ENCODE measurements at places on chromosomes 12 and 14.

DNA sequence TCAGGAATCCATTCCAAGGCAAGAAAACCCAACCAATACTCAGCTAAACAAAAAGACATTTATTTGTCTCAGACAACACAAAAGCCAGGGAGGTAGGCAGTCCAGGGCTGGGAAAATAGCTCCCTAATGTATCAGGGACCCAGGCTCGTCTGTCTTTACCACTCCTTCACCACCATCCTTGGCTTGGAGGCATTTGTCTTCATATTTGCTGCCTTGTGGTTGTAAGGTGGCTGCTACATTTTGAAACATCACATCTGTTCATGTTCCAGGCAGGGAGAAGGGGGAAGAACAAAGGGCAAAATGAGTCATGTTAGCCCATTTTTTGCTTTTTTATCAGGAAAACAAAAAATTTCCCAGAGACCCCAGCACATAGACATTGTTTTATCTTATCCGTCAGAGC lies 44.8 kb upstream of the PCED1B start:
- no peak for DNase-seq

- DNase-seq, result no peak
These were observed 92.9 kb downstream of the KSR2 start for GRCh38 chr12:117875744-117876435.

GRCh38 chr12:111775205-111776193 lies 8.8 kb downstream of the ALDH2 start:
- DNase-seq, result no peak

DNA sequence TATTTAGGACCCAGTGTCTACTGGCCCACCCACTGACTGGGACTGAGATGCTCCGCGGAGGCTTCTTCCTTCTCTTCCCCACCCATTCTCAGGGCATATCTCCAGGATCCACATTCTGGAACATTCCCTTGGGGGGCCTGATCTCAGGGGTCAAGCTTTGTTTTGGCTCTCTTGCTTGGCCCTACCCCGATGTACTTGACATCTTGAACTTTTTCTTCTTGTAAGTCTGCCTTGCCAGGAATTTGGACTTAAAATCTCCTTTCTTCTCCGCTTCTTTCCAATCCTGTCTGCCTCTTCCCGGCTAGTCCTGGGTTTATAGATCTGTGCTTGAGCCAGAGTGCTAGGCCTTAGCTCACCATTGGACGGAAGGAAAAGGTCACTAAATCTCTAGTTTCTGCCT lies 22.1 kb downstream of the DACT1 start:
- DNase-seq, result no peak

DNA sequence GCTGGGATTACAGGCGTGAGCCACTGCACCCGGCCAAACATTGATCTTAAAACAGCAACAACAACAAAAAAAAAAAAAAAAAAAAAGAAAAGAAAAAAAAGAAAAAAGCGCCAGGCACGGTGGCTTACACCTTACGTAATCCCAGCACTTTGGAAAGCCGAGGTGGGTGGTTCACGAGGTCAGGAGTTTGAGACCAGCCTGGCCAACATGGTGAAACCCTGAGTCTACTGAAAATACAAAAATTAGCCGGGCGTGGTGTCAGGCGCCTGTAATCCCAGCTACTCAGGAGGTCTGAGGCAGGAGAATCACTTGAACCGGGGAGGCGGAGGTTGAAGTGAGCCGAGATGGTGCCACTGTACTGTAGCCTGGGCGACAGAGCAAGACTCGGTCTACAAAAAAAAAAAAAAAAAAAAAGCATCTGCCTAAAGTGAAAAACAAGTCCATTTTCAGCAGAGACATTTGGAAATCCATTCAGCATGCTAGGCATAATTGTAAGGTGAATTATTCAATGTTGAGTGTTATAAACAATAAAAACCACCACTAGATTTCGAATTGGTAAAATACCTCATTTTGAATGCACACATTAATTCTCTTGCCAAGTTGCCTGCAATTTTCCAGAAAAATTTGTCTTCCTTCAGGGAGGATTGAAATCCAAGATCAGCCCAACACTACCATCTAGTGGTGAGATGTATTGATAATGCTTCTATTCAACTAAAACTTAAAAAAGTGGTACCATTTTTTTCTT lies 8.0 kb upstream of the CERS5 start:
- peak; percentile 43 for DNase-seq

GRCh38 chr14:96181186-96182056 lies 23.2 kb upstream of the BDKRB2 start:
- DNase-seq, result no peak

- no peak for DNase-seq
These were observed 51.1 kb downstream of the SLC38A1 start for GRCh38 chr12:46217541-46218321.

DNA sequence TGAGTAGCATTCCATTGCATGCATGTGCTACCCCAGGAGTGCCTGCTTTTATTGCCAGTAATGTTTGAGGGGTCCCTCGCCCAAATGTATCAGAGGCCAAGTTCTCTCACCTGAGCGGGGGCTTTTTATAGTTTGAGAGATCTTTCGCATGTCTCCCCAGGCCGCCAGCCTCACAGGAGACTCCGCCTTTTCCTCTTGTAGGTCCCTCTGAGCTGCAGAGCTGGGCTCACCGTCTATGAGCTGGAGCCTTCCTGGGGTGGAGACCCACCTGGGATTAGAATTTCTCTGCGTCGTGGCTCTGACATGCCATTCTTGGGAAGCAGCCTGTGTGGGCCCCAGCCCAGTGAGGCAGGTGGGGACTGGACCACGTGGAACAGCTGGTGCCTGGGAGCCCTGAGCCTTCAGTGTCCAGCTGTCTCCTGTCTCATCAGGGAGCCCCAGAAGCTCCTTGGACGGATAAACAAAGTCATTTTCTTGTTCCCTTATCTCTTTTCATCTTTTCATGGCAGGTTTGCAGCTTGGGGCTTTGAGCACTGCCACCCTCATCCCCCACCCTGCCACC lies 261.7 kb upstream of the CRY1 start:
- DNase-seq, result no peak

DNA sequence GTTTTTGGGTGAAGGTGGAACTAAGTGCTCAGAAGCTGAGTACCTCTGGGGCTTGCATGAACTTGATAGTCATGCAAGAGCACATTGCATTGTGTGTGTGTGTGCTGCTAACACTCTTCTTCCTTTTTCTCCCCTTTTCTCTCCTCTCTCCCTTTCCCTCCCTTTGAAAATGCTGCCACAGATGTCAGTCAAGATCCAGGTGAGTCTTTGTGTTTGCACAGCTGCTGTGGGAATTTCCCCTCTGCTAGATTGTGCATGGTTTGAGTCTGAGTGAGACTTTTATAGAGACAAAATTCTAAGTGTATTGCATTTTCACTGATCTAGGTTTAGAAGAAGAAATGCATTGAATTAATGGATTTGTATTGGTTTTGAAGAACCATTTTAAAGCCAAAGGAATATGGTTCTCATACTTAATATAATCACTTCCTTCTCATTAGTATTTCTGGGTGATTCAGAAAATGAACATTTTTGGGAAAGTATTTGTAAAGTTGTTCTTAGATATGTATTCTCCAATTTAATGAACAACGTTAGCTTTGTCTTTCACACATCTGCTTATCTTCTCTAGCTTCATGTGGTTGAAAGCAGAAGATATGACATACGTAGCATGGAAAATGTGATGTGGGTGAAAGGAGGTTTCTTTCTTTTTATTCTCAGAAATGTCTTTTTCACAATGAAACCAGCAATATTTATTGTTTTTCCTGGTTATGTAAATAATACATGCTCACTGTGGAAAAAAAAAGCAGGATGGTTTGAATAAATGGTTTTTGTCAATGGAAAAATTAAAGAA lies 108.5 kb downstream of the NRXN3 start:
- DNase-seq, result no peak

DNA sequence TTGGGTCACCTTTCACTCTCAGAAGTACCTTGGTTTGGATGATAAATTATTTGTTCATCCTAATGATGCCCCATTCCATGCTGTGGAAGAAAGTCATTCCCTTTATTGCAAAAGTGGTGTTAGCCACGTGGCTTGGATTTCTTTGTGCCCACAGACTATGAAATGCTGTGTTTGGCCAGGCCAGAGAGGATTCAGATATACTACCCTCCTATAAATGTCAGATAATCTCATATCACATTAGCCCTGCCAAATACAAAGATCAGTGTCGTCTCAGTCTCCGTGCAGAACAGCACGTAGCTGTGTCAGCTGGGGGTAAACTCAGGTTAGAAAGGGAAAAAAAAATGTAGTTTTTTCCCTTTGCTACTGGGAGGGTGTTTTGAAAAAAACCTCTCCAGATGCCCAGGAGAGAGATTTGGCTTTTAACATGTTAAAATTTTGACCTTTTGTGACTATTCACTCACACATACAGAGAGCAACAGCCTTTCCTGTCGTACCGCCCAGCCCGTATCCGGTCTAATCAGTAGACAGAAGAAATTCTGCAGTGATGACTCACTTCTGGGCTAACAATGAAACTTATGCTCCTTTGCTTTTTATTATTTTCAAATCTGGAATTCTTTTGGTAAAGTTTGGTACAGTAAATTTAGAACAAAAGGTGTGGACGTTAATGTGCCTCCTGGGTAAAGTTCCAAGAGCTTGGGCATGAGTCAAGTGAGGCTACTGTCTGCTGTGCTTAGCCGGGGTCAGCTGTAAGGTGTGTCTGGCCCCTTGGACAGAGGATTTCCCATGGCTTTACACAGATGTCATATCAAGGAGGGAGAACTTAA lies 8.5 kb upstream of the PTPRB start:
- peak; percentile 59 for DNase-seq

DNA sequence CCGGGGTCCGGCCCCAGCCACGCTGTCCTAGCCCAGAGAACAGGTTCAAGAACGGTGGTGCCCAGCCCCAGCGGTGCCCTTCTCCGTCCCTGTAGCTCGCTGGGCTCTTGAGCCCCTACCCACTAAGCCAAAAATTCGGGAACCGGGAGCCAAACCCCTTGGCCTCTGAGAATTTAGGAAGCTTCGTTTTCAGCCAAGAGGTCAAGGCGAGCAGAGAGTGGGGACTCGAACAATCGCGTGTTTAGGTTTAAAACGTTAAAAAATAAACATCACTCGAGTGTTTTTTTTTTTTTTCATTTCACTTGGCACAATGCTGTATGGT lies 6.2 kb downstream of the SIX1 start:
- no peak for DNase-seq

- no peak for DNase-seq
These were observed 21.2 kb downstream of the DERA start for GRCh38 chr12:15932327-15932726.

- DNase-seq, result no peak
These were observed 74.9 kb upstream of the CMKLR1 start for GRCh38 chr12:108414021-108414420.

DNA sequence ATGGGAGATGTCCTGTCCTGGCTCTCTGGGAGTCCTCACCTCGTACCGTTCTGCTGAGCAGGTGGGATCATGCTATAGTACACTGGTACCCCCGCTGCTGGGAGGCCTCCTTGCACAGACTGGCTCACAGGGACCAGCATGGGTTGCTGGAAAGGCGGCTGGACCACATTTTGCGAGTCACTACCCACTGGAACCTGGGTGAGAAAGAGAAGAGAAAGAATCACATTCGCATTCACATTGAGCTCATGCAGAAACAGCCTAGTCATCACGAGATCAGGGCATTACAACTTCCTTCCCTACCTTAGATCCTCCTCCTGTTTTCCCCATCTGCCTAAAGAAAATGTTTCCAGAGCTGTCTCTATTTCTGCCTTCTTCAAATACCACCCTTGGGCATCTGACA lies 17.3 kb upstream of the STAC3 start:
- DNase-seq, result no peak

- no peak for DNase-seq
These were observed 141.0 kb downstream of the GRIP1 start for GRCh38 chr12:66537876-66538275.

GRCh38 chr12:38392554-38393144 lies 76.1 kb downstream of the ALG10B start:
- DNase-seq, result peak; percentile 12

GRCh38 chr12:27964123-27964522 lies 8.4 kb downstream of the PTHLH start:
- no peak for DNase-seq

DNA sequence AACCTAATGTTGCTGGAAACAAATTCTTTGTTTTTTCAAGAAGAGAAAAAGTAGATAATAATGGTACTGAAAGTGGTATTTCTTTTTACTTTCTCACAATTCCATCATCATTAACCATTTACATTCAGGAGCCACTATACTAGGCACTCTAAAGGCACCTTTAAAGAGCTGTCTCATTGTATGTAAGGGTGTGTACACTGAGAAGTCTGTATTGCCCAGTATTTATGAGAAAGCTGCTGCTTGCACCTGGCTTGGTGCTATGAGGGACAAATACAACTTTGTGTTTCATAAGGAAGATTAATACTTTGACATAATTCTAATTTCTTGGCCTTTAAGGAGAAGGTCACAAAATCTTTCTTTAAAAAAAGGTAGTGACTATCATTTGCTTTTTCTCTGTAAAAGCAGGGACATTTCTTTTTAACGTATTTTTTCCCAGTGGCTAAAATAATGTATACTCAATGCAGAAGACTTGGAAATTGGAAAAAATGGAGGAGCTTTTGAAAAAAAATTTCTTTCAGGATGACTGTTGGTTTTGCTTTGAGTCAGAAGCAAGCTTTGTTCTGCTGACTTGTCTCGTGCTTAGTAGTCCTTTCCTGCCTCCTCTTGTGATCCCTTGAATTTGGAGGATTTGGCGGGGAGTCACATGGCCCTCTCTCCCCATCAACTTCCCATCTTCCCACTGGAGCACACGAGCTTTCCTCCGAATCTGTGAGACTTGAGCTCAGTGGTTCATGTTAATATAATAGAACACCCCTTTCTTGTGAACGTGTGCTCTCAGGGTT lies 50.1 kb downstream of the RASSF3 start:
- DNase-seq, result no peak

- DNase-seq, result no peak
These were observed 189.9 kb upstream of the CNTN1 start for GRCh38 chr12:40502322-40502721.

DNA sequence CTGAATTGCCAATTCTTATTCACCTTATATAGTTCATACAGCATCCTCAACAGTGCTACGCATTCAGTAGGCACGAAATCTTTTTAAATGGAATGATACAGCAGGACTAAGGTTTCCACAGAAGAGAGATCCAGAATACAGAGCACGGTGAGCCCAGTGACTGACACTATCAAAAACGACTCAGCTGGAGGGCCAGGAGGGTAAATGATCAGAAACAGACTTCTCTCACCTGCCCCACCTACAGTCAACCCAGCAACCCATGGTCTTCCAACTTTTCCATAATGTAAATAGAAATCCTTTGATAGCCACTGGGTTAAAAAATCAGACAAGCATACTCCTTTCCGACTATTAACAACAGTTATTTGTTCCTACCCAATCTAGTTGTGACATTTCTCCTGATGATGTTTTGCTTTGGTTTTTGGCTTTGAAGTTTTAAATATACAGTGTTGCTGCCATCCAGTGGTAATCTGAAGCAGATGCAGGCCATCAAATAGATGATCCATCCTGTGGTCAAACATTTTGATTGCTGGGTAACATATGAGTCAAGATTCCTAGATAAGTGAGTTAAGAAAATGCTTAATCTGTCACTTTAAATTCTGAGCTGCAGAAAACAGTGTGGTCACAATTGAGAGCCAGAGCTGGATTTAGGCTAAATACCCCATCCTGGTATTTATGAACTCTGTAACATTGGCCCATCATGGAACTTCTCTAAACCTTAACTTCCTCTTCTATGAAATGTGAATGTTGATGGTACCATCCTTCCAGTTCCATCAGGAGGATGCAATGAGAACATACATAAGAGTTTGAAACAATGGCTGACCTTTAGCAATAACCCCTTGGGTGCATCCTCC lies 42.0 kb downstream of the GPHB5 start:
- peak; percentile 79 for DNase-seq

GRCh38 chr14:52825085-52825484 lies 33.7 kb upstream of the GNPNAT1 start:
- DNase-seq, result no peak

- no peak for DNase-seq
These were observed 5.0 kb upstream of the EP400 start for GRCh38 chr12:131944601-131945251.
